ENCODE measurements at places on chromosomes 11 and 22.

DNA sequence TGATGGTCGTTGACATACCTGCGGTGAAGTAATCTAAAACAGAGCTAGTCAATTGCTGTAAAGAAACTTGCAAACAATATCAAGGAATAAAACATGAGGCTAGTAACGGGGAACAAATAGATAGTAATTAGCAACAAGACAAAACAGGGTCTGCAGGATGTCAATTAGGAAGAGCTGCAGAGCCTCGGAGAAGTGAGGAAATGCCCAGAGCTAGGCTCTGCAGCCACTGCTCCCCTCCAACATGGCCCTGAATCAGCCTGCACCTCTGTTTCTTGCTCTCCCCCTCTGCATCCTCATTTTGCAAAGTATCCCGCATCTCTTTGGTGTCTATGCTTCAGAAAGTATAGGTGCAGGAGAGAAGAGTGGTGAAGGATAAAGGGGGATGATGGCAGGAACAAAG lies 507.4 kb upstream of the FAT3 start:
- no peak for DNase-seq

DNA sequence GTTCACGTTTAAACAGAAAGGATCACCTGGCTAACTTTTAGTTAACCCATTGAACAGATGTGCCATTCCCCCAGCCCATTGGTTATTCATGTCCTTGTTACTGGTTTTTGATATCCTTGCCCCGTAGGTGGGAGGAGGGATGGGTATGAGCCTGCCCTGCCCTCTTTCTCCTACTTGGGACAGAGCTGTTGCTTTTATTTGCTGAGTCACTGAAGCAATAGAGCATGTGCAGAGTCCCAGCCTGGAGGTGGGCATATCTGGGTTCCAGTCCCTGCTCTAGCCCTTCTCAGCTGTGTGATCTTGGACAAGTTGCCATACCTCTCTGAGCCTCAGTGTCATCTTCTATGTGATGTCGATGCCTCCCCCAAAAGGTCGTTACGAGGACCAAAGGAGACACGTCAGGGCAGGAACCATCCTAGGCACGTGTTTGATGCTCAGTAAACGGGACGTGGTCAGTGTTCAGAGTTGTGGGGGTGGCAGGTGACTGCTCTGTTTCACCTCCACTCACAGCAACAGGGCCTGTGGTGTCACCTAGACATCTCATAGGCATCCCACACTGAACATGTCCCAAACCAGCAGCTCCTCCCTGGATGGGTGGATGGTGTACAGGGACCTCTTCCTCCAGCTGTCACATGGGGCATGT lies 61.0 kb downstream of the BMAL1 start:
- no peak for DNase-seq

GRCh38 chr11:94655956-94656355 lies 88.8 kb downstream of the PIWIL4 start:
- no peak for DNase-seq

GRCh38 chr11:101127197-101127698 lies 2.4 kb downstream of the PGR start:
- no peak for DNase-seq

- DNase-seq = no peak
These were observed 112.9 kb downstream of the SPON1 start for GRCh38 chr11:14075118-14076078.

DNA sequence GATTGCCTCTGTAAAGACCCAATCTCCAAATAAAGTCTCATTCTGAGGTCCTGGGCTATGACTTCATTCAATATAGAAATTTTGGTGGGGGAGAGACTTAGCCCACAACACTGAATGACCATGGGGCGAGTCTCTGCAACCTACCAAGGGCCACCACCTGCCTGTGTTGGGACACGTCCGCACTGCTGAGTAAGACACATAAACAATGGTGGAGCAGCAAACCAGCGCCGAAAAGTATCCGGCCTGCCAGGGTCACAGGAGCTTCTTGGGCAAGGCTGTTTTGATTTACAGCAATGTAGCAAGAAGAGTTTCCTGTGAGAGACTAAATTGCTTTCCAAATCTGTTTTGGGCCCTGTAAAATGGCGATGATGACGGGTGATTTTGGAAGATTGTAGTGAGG lies 122.3 kb downstream of the SHANK2 start:
- no peak for DNase-seq

GRCh38 chr11:70473186-70473872 lies 75.0 kb downstream of the CTTN start:
- DNase-seq = no peak

GRCh38 chr11:13638422-13638821 lies 30.0 kb upstream of the FAR1 start:
- no peak for DNase-seq

- DNase-seq = no peak
These were observed 31.6 kb downstream of the CTTN start for GRCh38 chr11:70429724-70430521.

DNA sequence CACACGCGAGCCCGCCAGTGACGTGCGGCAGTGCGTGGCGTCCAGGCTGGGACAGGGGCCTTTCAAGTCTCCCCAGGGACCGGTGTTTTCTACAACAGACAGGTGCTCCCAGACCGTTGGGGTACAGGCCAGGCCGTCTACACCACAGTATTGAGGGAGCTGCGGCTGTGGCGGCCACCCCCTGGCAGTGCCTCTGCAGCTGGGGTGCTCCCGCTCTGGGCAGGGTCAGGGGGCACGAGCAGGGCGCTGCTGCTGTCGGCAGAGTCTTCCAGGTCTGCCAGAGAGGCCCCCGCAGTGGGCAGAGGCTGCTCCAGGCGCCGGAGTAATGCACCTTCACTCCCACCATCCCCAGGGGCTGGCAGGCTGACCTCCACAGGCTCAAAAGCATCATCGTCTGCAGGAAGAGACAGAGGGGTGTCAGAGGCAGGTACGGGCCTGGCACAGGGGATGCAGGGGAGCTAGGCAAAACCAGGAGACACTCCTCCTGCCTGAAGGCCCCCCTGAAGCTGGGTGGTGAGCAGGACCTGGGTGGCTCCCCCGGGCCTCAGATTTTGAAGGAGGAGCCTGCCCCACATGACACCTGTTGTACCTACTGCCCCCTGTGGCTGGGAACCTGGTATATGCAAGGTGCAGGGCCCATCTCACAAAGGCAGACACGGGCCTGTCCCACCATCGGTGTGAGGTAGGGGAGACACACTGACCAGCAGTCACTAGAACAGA lies 83.3 kb downstream of the DGCR2 start:
- no peak for DNase-seq

DNA sequence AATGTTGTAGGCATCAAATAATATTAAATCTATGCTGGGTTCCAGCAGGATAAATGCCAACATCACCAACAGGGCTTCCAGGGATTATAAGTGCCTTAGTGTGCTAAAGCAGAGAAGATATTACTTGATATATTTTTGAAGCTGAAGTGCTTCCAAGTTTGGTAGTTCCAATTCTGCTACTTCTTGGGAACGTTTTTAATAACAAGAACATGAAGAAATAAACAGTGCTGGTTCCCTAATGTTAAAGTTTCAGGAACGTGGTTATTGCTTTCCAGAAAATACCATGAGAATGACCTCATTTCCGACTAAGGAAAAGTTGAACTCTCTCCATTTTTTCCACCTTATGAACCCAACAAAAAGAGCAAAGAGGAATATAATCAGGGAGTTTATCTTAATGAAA lies 4.6 kb upstream of the RNF185 start:
- no peak for DNase-seq

GRCh38 chr11:64366751-64367150 lies 7.8 kb downstream of the RPS6KA4 start:
- DNase-seq = no peak

GRCh38 chr22:44097263-44098020 lies 73.3 kb downstream of the PARVB start:
- DNase-seq = no peak

DNA sequence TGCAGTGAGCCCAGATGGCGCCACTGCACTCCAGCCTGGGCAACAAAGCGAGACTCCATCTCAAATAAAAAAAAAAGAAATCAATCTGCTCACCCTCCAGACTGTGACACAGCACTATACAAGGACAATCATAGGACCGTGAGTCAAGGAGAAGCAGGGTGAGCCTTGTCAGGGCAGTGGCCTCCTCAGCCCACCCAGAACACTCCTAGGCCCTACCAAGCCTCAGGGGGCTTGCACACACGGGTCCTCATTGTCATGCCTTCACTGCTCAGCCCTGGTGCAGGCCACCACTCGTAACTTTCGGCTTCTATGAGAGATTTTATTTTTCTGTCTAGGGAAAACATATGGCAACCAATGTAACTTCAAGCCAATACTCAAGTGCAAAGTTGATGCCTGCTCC lies 35.8 kb downstream of the DGCR2 start:
- no peak for DNase-seq

- DNase-seq = no peak
These were observed 21.3 kb downstream of the RASD2 start for GRCh38 chr22:35561796-35562526.

DNA sequence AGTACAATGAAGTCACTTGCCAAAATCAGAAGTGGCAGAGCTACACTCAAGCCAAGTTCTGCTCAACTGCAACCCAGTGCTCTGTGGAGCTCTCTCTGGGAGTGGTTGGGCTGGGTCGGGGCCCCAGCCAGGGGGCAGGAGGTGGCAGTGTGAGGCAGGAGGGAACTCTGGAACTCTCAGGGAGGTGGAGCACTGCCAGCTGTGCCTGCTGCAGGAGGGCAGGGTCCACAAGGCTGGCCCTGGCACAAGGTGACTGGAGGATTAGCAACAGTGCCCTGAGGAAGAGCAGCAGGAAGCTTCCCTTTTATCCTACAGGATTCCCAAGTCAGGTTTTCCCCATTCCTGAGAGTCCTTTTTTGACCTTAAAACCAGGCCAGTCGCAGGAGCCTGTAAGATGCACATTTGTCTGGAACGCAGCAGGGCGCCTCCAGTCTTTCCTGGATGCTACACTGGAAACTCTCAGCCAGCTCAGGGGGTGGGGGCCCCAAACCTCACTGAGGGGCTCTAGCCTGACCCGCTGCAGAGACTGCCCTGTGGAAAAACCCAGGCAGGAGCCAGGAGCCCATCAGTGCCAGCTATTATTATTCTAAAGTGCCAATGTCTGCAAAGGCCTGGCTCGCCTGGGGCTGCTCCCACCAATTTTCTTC lies 31.8 kb downstream of the DKK3 start:
- DNase-seq = no peak

GRCh38 chr11:59151761-59152160 lies 9.1 kb downstream of the FAM111A start:
- DNase-seq = no peak

- no peak for DNase-seq
These were observed 34.7 kb upstream of the WNT7B start for GRCh38 chr22:46011627-46012181.

All from midbrain (tissue), 1 donor.